ENCODE measurements at places on chromosomes 5 and 9.
A peak's percentile ranks its signal among the peaks of the same experiment; 100 is the strongest.

DNA sequence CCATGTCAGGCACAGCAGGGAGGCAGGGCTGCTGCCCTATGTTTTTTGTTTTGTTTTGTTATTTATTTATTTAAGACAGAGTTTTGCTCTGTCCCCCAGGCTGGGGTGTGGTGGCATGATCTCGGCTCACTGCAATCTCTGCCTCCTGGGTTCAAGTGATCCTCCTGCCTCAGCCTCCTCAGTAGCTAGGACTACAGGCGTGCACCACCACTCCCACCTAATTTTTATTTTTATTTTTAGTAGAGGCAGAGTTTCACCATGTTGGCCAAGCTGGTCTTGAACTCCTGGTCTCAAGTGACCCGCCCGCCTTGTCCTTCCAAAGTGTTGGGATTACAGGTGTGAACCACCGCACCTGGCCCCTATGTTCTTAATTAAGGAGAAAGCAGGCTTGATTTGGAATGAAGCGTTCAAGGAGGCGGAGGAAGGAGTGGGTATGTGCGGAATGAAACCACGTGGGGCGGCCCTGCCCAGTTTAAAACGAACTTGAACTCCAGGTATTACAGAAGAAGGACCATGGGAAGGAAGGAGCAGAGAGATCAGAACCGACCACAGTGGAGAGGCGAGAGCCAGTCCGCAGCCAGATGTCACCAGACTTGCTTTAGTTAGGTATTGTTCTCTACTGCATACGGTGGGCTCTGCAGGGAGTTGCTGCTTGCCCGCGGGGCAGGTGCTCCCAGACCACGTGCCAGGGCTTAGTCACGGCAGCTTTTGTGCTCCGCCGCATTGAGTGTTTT is 34.9 kb upstream of the EPB41L4B start:
- DNase-seq = no peak
- H3K4me3 ChIP-seq = no peak overlapping the region
- no peak overlapping the region for H3K27ac ChIP-seq
- H3K36me3 ChIP-seq = no peaks in the 10 kb centered on the region
- no peaks in the 10 kb centered on the region for H3K27me3 ChIP-seq

- H3K27ac ChIP-seq = no peak overlapping the region
- DNase-seq = peak; percentile 80
- no peaks in the 10 kb centered on the region for H3K36me3 ChIP-seq
- no peak overlapping the region for H3K4me3 ChIP-seq
- H3K27me3 ChIP-seq = no peaks in the 10 kb centered on the region
These were observed 591.5 kb downstream of the RAB3C start for GRCh38 chr5:59174248-59174844.

DNA sequence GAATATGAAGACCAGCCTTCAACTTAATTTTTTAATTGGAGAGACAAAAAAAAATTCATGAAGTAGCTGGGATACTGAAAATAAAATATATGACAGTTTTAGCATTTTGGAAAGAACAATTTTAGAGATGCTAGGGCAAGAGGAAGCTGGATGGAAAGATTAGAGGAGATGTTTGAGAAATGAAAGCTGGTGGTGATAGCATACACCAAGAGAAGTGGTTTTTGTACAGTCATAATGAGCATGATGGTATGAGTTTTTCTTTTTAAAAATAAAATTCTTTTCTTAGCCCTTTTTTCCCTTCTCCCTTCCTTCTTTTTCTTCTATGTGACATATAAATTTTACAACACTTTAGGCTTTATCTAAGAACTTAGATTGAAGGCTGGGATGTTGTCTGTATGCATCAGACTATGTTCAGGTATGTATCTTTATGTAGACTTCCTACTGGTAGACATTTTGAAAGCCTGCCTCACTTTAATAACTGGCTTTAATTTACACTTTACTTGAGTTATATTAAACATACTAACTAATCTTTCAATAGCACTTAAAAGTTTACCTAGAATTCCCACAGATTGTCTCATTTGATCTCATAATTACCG is 522.5 kb downstream of the TLE4 start:
- H3K36me3 ChIP-seq = no peaks in the 10 kb centered on the region
- peaks cover 3% of the 10 kb centered on the region for H3K27me3 ChIP-seq
- no peak for DNase-seq
- no peaks in the 10 kb centered on the region for H3K4me1 ChIP-seq
- no peak overlapping the region for H3K27ac ChIP-seq
- no peak overlapping the region for H3K4me3 ChIP-seq

DNA sequence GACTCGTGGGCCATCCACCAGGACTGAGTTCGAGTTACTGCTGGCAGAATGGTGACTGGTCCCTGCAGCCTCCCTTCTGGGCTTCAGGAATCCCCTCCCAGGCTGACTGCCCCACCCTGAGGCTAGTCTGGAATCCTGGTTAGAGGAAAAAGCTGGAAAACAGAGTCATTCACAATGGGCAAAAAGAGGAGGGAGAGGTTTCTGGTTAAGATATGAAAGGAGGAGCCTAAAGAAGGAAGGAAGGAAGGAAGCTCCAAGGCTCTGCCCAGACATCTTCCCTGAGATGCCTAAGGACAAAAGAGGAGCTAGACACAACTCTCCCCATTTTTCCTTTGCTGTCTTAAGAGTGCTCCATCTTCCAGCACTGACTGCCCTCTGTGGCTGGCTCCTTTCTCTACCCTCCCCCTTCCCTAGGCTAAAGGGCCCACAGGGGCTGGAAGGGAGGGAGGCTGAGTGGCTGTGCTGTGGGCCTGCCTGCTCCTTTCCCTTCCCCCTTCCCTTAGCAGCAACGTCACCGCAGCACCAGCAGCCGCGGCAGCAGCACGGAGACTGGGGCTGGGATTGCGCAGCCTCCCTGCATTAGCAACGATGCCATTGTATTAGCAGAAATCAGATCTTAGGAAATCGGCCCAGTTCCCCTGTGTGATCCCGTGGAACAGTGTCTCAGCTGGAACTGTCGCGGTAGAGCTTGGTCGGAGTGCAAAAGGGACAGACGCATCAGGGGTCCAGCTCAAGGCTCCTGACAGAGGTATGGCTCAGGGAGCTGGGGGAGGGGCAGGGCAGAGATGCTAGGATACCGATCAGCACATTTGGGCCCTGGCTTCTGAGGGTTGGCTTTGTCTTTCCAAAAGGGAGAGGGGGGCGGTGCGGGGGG is 48.7 kb downstream of the RUSC2 start:
- no peaks in the 10 kb centered on the region for H3K36me3 ChIP-seq
- no peak for DNase-seq
- no peak overlapping the region for H3K4me3 ChIP-seq
- no peaks in the 10 kb centered on the region for H3K27me3 ChIP-seq
- peaks cover 9% of the 10 kb centered on the region for H3K4me1 ChIP-seq

DNA sequence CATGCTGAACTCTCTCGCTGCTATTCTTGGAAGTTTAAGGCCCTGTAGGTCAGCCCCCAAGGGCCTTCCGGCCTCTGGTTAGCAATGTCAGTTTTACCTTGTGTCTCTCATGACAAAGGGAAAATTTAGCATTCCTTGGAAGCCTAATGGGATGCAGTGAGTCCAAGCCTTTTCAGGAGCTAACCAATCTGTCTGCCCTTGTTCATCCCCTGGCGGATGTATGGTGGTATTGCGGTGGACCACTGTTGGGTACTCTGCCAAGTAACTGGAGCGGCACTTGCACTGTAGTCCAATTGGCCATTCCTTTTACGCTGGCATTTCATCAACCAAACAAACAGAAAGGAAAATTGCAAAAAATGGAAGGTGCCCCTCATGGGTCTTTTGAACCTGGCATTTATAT is 318.4 kb upstream of the NMUR2 start:
- no peaks in the 10 kb centered on the region for H3K27me3 ChIP-seq
- H3K4me1 ChIP-seq = no peaks in the 10 kb centered on the region
- no peaks in the 10 kb centered on the region for H3K36me3 ChIP-seq
- peak; percentile 15 for DNase-seq
- H3K27ac ChIP-seq = no peak overlapping the region

Data from A673 (cell line).